Activated naive CD4-positive, alpha-beta T cell treated with anti-CD3 and anti-CD28 coated beads for 36 hours (primary cell): ENCODE measurements at places on chromosomes 6 and 20.

GRCh38 chr6:17267566-17267965 lies 13.6 kb upstream of the RBM24 start:
- no peak for DNase-seq

- no peak for DNase-seq
Observed at GRCh38 chr20:11979306-11979990, 61.8 kb downstream of the BTBD3 start.

GRCh38 chr6:168292826-168293225 lies 26.8 kb downstream of the DACT2 start:
- no peak for DNase-seq

DNA sequence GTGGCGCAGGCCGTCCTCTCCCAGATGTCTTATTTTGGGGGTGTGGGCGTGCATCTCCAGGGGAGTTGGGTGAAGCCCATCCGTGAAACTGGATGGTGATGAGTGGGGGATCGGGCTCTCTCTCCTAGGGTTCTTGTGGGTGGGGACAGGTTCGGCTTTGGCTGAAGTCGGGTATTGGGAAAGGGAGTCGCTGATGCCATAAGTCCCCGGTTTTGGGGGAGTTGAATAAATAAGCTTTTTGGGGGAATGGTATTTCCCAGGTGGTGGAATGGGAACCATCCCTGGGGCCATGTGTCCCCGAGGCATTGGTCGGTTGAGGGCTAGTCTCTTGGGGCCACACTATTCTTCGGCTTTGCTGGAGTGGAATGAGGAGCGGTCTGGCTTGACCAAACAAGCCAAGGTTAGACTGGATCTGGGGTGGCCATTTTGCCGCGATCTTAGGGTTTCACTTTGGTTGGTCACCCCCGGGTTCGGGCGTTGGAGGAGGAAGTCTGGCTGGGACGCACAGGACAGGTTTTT lies 481 bp downstream of the ZNF133 start:
- peak; percentile 8 for DNase-seq

DNA sequence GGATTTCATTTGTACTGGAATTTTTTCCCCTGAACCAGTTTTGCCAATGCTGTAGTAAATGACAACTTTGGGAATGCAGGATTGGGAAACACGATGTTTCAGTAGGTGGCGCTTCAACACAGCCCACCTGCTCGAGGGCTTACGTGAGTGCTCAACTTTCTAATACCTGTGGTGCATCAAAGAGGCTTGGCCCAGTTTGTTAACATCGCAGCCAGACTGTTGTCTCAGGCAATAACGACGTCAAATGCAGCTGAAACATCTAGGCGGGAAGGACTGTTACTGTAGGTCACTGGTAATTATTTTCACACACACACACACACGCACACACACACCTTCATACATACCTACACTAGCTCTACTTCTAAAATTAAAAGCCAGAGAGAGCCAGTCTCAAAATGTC lies 815.5 kb upstream of the SLC35B3 start:
- DNase-seq, result no peak

DNA sequence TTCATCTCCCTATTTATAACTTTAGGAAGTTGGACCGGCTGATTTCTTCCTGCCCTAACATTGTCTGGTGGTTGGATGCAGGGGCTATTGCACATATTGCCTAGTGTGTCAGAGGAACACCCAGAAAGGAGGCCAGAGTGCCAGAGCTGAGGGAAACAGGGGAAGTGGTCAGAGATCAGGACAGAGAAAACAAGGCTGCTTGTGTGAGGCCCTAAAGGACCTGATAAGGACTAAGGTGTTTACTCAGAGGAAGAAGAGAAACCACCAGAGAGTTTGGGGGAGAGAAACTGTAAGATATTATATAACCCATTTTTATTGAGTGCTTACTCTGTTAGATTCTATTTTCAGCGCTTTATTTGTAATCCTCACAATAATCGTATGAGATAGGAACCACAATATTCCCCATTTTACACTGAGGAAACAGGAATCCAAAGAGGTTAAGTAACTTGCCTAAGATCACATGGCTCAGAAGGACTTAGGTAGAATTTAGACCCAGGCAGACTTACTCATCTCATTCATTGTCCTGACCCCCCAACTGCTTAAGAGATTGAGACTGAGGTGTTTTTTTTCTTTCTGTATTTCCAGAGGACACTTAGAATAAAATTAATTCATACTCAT lies 54.0 kb upstream of the REV3L start:
- DNase-seq, result no peak

- DNase-seq, result no peak
Observed at GRCh38 chr6:90488816-90489215, 98.1 kb downstream of the MAP3K7 start.

GRCh38 chr6:157272866-157273755 lies 50.2 kb downstream of the TMEM242 start:
- peak; percentile 38 for DNase-seq

DNA sequence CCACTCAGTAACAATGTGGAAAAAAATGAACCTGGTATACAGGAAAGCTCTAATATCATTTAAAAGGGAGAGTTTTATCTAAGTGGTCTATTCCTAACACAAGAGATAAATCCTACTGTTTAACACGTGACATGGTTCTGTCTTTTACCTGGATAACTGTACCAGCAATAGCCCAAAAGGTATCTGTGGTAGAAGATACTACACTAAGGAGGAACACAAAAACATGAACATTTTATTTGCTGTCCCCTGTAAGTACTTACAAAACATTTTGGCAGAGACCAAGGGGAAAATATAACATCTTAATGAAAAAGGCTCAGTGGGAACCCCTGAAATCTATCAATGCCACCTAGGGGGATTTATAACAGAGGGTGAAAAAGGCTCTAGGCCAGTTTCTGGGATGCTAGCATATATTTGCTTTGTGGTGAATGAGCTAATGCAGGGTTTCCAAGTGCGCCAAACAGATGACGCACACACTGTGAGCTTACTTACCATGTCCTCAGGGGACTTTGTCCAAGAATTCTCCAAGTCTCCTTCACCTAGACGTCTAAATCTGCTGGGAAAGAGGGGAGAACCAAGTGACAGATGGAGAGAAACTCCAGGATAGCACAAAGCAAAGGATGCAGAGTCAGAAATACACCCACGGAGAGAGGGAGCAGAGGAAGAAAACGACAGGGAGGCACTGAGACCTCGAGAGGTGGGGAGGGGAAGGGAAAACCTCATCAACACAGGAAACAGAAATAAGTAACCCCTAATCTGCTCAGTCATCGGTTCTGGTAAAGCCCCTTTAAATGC lies 147.9 kb upstream of the PRND start:
- DNase-seq, result no peak

GRCh38 chr6:103750603-103751002 lies 1109.1 kb downstream of the HACE1 start:
- no peak for DNase-seq

DNA sequence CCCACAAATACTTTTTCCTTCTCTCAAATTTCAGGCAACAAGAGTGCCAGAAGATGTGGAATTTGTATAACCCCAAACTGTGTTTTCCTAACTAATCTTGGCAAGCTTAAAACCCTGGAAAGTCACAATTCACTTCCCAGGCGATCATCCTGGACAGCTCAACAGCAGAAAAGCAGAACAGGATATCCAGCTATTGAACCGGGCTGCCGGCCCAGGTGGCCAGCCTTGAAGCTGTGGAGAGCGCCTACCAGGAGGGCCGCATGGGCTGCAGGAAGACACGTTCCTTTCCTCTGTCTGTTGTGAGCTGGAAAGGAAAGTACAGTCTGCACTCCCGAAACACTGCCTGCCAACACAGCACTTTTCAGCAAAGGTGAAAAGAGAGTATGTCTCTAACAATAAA lies 719.7 kb upstream of the MARCKS start:
- no peak for DNase-seq

DNA sequence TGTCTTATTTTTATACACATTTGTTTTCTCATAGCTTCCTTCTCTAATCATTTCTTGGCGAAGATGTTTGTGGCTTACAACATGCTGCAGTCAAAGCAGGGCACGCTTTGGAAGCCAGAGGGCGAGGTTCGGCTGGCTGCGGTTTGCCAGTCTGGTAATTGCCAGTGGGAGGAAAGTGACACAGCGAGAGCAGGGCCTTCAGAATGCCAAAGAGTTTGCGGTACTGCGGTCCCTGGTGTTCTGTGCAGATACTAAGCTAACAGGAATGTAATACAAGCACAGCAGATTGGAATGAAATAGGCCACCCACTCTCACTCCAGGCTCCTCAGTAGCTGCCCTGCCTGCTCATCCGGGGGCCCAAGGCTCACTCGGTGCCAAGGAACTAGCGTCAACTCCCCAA lies 58.7 kb upstream of the TGM3 start:
- DNase-seq, result no peak

- DNase-seq, result no peak
Observed at GRCh38 chr6:143936778-143937667, 71.0 kb downstream of the PLAGL1 start.

DNA sequence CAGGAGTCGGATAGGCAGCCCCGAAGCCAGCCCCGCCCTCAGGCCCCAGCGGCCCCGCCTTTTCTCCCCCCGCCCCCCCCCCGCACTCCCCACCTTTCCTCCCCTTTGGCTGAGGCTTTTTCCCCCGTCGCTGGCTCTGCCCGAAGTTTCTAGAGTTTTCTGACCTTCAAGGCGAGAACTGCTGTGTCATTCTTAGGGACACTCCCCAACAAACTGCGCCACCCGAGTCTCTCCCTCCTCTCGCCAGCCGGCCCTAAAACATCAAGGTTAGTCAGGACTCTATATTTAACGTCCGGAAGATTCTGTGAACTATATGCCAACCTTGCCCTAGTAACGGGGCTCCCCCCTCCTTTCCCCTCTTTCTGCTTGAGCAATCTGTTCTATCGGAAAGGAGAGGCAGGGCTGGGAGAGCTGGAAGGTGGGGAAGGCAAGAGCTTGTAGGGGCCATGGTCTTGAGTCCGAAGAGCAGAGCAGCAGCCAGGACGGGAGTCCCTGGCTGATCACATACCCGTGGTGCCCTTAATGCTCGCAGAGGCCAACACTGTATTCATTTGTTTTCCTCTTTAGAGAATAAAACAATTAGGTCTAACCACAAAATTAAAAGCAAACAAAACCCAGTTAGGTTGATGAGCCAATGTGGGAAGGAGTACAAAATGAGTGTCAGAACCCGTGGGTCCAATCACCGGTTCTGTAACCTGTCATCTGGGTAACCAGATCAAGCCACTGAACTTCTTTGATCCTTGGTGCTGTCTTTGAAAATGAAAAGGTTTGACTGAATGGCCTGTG lies 5.3 kb upstream of the HSPA1B start:
- DNase-seq, result peak; percentile 83

DNA sequence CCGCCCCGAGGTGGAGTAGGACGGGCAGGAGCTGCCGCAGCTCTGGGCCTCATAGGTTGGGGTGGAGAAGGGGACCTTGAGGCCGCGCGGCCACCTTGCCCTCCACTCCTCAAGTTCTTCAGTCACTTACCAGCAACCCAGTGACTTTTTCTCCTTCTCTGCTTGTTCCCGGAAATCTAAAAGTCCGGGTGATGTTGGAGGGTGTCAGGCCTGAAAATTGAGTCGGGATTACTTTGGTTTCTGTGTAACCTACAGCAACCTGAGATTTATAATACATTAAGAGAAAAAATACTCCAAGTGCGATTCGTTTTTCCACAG lies 338 bp downstream of the RWDD1 start:
- DNase-seq, result no peak

GRCh38 chr20:22684072-22684762 lies 99.8 kb upstream of the FOXA2 start:
- peak; percentile 57 for DNase-seq

DNA sequence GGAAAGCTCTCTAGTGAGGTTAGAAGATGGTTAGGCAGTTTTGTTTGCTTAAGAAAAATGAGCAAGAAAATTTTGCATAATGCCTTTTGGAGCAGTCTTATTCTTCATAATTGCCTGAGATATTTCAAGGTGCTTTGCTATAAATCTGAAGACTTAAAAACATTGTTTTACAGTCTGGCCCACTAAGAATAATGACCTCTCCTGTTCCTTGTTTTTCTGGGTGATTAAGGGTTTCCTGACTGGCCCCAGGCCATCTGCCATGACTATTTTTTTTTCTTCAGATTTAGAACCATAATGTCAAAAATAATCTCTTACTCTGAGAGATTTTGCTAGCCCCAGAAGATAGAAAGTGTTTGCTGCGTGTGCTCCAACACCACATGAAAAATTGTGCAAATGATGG lies 72.3 kb upstream of the CENPW start:
- no peak for DNase-seq

DNA sequence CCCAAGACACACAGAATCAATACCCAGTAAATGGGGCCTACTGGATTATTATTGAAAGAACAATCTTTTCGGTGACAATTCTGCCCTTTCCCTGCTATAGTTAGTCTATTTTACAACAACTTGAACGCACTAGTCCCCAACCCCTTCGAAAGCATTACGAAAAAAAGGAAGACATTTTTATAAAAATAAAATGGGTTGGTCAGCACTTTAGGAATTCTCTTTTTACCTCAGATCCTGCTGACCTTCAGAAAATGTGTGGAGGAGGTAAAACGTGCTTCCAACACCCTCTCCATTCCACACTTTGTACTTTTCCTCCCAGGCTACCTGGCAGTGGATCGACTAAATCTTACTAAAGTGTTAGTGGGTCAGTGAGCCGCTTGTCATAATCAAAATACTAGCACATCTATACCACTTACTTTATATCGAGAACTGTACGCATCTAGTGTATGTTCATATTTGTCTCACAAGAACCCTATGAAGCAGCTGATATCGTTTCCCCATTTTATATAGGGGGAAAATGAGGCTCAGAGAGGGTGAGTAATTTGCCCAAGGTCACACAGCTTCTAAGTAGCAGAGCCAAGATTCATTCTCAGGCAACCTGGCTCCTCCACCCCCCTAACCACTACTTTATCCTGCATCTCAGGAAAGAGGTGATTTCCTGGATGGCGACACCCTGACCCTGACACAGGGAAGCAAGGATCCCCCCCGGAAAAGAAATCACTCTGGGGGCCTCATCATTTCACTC lies 10.6 kb downstream of the NFATC2 start:
- DNase-seq, result no peak

DNA sequence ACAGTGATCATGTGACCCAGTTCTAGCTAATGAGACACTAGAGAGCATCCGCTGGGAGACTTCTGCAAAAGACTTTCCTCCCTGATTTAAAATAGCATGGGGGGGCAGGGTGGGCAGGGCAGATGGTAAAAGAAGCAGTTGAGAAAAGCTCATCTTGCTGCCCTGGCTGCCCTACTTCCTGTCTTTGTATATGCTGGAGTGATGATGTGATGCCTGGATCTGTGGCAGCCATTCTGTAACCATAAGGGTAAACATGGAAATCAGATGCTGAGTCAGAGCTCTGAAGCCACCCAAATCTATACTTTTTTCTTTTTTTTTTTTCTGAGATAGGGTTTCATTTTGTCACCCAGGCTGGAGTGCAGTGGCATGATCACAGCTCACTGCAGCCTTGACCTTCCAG lies 25.4 kb downstream of the ZFP64 start:
- DNase-seq, result no peak
